Activated T-helper 2 cell treated with anti-CD3 and anti-CD28 coated beads, Interferon-gamma antibody, Interleukin-2, Interleukin-4, amounts not matched to agents 10 μg/mL and 5 μg/mL and 100 μg/mL, durations not matched to agents 14 hours and 24 hours and 36 hours (primary cell): ENCODE measurements at places on chromosomes 11 and 22. TPM values are rescaled to one million over a fixed set of nuclear protein-coding genes. Genes with fewer than 3 reads are reported as not detected.

ATP5MG gene
- total RNA-seq, result 237 and 266 TPM in 2 replicates

UPK3A gene
- not detected in 2 replicates for total RNA-seq

MRGPRX4 gene
- not detected in 2 replicates for total RNA-seq

SLC25A45 gene
- total RNA-seq, result 14.6 and 16.3 TPM in 2 replicates

TMEM121B gene
- total RNA-seq, result 0.05 and 0.09 TPM in 2 replicates

C1QTNF4 gene
- 0.21 and 0.30 TPM in 2 replicates for total RNA-seq

MMP1 gene
- total RNA-seq, result not detected in 2 replicates

KCNC1 gene
- total RNA-seq, result not detected in 2 replicates

LRRC55 gene
- total RNA-seq, result not detected in 2 replicates

VPS37C gene
- total RNA-seq, result 10.6 and 12.5 TPM in 2 replicates

PGA5 gene
- not detected in 2 replicates for total RNA-seq

OR10A2 gene
- 0.02 TPM in 1 of 2 replicates, not detected in the other for total RNA-seq

RAG1 gene
- total RNA-seq, result 0.05 and 0.21 TPM in 2 replicates

SLC16A8 gene
- total RNA-seq, result not detected in 2 replicates

FGF19 gene
- total RNA-seq, result not detected in 2 replicates

APOC3 gene
- not detected in 2 replicates for total RNA-seq
